ENCODE measurements at places on chromosomes 12 and 14.
A peak's percentile ranks its signal among the peaks of the same experiment; 100 is the strongest.

GRCh38 chr14:72054911-72055310 lies 122.7 kb downstream of the RGS6 start:
- no peak for DNase-seq

- peak; percentile 25 for DNase-seq
These were observed 189.5 kb upstream of the PLEKHG7 start for GRCh38 chr12:92513231-92513730.

DNA sequence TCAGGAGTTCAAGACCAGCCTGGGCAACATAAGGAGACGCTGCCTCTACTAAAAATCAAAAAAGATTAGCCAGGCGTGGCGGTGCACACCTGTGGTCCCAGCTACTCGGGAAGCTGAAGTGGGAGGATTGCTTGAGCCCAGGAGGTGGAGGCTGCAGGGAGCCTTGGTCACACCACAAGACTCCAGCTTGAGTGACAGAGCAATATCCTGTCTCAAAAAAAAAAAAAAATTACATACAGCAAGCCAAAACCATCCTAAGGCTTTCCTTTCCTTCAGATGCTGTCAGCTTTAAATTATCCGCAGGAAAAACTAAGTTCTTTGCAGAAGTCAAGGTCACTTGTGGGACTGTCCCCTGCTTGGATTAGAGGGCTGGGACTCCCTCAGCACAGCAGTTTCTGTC lies 1.3 kb downstream of the CS start:
- DNase-seq, result no peak

DNA sequence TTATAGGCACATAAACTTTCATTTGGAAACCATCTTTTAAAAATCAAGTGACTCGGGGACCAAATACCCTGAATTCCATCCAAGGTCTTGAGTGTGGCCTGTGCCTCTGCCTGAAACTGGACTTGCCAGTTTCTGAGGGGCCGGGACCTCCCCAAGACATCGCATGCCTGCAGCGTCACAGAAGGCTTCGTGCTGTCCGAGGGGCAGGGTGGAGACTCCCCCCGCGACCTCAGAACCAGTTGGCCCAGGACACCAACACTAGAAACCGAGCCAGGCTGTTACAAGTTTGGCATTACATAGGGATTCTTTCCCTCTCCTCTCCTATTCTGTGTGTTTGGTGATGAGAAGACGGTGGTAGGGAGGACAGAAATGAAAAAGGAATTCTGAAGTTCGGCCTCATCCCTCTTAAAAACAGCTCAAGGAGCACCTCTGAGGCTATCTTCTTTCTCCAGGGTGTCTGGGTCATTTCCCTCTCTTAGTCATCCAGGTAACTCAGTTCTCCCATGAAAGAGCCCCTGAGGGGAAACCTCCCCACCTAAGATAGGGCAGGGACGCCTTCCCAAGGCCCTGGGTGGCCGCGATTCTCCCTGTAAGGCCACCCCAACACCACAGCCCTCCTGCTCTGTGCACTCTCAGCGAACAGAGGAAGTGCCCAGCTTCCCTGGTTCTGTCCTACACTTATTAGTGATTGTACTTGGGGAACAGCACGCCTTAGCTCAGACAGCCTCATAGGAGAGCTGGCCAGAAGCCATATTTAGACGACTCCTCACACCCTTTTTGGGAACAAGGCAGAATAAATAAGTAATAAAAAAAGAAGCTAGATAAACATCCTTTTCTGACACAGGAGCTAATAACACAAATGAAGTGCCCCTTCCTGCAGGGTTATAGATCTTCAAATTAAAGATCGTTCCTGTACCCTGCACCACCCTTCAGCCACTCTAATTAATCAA lies 93.8 kb downstream of the BCL11B start:
- no peak for DNase-seq

DNA sequence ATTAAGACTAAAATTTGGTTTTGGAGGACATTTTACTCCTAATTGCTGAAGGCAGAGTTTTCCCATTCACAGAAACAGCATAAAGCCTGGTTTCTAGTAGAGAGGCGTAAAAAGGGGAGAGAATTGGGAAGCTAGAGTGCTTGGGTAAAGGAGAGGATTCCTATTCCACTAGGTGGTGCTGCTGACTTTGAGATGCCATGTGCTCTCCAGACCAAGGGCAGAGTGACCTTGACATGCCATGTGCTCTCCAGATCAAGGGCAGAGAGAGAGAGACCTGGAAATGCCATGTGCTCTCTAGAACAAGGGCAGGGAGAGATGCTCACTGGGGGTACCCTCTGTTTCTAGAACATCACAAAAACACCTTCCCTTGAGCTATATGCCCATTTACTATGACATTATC lies 176.2 kb upstream of the PDZRN4 start:
- no peak for DNase-seq

DNA sequence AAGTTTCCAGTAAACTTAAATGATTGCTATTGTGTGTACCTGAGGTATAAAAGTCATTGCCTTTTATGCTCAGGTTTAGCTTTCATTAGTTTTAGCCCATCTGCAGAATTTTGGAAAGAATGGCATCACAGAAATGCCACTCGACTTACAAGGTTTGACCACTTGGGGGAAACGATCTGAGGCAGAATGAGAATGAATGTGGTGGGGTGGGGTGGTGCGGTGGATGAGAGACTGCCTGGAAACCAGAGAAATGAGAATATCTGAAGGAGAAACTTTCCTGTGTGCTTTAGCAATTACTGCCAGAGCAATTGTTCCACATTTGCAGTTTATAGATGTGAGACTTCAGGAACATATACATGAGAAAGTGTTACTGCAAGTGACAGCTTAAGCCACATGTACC lies 225.4 kb upstream of the PDE3A start:
- DNase-seq, result no peak

GRCh38 chr14:53532853-53533252 lies 379.7 kb upstream of the DDHD1 start:
- no peak for DNase-seq

GRCh38 chr12:89796798-89797382 lies 88.3 kb upstream of the ATP2B1 start:
- DNase-seq, result no peak

GRCh38 chr14:29892327-29892726 lies 35.3 kb downstream of the PRKD1 start:
- no peak for DNase-seq

GRCh38 chr14:32087173-32087861 lies 10.2 kb downstream of the ARHGAP5 start:
- no peak for DNase-seq

DNA sequence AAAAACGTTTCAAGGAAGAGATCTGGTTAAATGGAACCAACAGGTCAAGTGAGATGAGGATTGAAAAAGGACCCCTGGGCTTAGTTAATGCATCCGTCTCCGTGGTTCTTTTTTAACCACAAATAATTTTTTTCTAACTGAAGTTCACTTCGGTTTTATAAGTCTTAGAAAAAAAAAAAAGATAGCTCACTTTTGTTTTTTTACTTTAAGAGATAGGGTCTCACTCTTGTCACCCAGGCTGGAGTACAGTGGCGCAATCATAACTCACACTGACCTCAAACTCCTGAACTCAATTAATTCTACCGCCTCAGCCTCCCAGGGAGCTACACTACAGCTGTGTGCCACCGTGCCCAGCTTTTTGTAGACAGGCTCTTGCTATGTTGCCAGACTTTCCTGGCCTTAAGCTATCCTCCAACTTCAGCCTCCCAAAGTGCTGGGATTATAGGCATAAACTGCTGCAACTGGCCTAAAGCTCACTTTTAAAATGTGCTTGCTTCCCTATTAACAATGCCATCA lies 11.8 kb downstream of the HNRNPC start:
- DNase-seq, result peak; percentile 64

- peak; percentile 58 for DNase-seq
These were observed 9.7 kb downstream of the MPHOSPH9 start for GRCh38 chr12:123223241-123223668.

GRCh38 chr14:103259801-103260628 lies 74.0 kb upstream of the EIF5 start:
- DNase-seq, result no peak

GRCh38 chr14:55603401-55603953 lies 23.5 kb downstream of the KTN1 start:
- DNase-seq, result no peak

DNA sequence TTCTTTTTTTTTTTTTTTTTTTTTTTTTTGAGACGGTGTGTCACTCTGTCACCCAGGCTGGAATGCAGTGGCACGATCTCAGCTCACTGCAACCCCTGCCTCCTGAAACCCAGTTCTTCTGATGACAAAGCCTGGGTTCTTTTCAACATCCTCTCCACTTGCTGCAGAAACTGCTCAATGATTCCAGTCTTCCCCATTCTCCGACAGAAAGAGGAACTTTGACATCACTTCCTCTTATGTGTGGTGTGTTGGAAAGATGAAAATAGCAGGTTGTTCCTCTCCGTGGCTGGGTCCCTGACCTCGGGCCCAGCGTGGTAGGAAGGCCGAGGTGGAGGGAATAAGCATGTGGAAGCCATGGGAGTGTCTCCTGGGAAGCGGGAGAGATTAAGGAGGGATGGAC lies 198.4 kb downstream of the PHETA1 start:
- peak; percentile 98 for DNase-seq

- DNase-seq, result peak; percentile 98
These were observed 154.3 kb downstream of the CEP83 start for GRCh38 chr12:94305130-94305957.

- DNase-seq, result no peak
These were observed 164.2 kb downstream of the CCER1 start for GRCh38 chr12:90790747-90791146.

DNA sequence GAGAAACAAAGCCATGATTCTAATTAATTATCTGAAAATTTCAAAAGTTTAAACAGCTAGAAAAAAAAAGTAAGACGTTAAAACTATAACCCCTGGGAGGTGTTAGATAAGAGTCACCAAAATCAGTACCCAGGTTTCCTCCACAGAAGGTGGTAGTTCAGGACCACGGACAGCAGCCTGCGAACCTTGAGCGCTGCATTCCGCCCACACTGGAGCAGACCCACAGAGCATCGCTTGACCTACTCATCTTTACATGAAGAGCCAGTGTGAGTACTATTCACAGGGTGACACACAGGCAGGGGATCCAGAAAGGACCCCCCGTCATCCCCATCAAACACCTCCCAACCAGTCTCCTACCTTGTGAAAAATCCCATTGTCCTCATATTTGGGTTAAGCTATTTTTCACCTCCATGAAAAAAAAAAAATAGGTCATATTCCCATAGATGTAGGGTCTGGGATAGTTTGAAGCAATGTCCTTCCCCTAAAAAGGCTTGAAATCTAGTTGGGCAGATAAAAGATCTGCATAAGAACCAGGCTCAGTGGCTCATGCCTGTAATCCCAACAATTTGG lies 8.8 kb upstream of the CHGA start:
- peak; percentile 9 for DNase-seq

DNA sequence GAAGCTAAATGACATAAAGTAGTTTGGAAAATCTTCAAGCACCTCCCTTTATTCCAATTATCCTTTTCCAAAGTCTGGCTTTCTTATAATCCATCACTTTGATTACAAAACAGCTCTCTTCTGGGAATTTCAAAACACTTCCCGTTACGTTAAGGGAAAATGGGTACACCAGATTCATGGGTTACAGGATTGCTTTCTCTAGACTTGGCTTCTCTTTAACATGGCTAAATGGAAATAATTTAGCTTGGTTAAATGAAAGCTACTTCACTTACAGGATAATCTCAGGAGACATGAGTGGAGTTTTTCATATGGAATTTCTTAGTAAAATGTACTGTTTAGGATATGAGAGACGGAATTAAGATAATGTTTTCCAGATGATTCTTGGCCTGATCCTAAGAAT lies 14.7 kb downstream of the GSTZ1 start:
- no peak for DNase-seq
